ENCODE measurements at places on chromosomes 12 and 14.
A peak's percentile ranks its signal among the peaks of the same experiment; 100 is the strongest.

GRCh38 chr12:29676676-29677075, 107.1 kb downstream of the TMTC1 start:
- no peak for DNase-seq

- DNase-seq = peak; percentile 96
Observed at GRCh38 chr14:103057372-103058163, at the start of gene CDC42BPB. Gene CDC42BPB (minus strand): TSS chr14:103057549. CDS start chr14:103057173, 376 bp downstream.

GRCh38 chr12:107243341-107243740, 150.0 kb upstream of the CRY1 start:
- no peak for DNase-seq

GRCh38 chr14:91496790-91497189, 13.3 kb downstream of the PPP4R3A start:
- DNase-seq = no peak

GRCh38 chr14:68246074-68246785, 426.7 kb downstream of the RAD51B start:
- DNase-seq = no peak

DNA sequence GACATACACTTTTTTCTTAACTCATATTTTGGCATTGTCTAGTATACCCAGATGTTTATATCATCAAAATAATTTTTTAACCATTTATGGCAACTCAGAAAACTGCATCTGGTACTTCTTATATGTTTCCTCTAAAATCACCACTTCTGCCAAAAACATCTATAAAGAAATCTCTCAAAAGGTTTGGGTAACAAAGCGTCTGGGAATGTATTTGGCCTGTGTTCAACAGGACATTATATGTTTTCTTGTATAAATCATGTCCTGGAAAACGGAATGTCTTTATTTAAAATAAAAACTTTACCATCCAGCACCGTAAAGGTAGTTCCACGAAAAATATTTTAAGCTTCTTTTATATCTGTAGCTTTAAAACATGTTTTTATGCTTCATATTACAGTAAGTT, 36.1 kb upstream of the FBLN5 start:
- no peak for DNase-seq

DNA sequence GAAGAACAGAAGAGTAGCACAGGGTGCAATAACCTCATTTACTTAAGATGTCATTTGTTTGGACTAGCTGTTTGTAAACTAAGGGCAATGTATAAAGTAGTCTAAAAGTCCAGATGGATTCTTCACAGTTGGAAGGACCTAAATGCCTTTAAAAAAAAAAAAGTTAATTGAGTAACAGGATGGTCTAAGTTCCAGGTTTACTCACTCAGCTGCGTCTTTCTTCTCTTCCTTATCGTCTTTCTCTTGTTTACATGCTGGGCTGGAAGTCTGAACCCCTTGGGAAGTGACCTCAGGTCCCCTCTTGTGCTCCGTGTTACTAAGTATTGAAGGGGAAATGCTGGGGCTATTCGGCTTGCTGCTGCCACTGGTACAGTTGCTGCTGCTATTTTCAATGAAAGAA, 82.5 kb downstream of the SH2B3 start:
- DNase-seq = no peak

DNA sequence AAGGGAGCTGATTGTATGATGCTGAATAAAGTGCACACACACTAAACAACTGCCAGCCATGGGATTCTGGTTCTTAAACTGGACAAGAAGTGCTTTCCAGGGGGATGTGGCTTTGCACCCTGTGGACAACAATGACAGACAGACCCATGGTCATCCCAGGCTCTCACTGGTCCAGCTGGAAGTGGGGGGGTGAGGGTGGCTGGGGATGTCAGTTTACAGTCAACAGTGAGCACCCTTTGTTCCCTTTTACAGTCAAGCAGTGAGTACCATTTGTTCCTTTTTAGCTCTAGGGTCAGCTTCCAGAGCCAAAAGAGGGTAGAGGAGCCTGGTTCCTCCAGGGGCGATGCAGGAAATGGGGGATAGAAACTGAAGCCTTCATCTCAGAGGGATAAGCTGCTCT, 100.7 kb downstream of the SMOC1 start:
- DNase-seq = no peak

DNA sequence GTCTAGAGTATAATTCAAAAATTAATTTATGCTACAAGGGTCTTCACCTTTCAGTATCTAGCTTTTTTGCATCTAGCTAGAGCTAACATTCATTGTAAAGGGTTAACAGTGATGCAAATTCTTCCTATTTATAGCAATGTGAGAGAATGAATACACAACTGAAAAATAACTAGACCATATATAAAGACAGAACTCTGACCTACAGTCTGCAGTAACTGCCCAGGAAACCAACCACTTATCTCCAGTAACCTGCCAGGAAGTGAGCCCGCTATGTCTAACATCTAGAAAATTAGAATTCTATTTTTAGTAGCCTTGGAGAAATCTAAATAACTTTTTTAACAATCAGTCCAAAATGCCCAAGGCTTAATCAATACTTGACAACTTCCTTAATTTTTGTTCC, 1021.9 kb downstream of the LRFN5 start:
- no peak for DNase-seq

DNA sequence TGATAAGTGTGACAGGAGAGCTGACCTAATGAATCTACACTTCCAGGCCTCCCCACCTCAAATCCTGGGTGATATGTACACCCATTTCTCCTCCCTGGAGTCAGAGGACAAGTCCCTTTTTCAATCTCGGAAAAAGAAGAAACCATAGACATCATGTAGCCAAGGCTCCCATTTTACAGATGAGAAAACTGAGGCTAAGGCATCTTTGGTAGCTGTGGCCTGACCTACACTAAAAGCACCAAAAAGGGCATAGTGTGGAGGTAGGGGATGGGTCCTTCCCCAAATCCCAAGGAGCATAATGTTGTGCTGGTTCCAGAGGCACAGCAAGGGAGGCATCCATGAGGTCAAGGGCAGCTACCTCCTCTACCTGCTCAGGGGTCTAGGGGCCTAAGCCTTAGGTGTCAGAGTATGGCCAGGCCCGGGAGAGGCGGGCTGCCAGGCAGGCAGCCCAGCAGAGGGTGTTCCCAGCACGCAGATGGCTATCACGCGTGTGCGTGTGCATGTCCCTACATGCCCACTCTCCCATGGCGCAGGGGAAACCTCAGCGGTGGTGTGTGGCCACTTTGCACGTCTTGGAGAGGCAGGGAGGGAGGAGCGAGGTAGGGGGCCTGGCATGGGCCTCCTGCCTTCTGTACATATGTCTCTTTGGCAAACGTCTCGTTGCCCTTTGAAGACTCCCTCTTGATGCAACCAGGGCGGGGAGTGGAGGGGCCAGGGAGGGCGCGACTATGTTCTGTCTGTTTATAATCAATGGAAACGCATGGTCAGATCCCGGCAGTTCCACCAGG, 2.5 kb downstream of the PGF start:
- DNase-seq = no peak

GRCh38 chr12:12510141-12510540, 52.5 kb downstream of the DUSP16 start:
- DNase-seq = no peak

DNA sequence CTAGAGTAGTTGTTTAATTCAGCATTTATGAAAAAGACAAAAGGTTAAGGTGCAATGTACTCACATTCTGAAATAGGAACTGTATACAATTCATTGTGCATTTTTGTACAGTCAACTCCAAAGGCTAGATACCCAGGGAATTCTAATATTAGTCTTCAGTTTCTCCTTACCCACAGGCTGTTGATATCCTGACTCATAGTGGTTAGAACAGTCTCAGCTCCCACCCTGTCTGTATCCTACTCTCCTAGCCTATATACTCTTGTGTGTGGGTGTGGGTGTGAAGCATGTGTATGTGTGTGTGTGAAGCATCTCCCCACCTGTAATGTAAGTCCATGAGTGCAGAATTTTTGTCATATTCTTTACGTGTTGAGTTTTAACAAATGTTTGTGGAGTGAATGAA, 229.5 kb downstream of the NAV3 start:
- peak; percentile 50 for DNase-seq

GRCh38 chr12:58189030-58189429, 247.7 kb downstream of the ATP23 start:
- DNase-seq = no peak

- DNase-seq = no peak
Observed at GRCh38 chr12:131816495-131816894, 11.7 kb upstream of the MMP17 start.

GRCh38 chr12:63949902-63950301, 105.4 kb downstream of the SRGAP1 start:
- peak; percentile 86 for DNase-seq

DNA sequence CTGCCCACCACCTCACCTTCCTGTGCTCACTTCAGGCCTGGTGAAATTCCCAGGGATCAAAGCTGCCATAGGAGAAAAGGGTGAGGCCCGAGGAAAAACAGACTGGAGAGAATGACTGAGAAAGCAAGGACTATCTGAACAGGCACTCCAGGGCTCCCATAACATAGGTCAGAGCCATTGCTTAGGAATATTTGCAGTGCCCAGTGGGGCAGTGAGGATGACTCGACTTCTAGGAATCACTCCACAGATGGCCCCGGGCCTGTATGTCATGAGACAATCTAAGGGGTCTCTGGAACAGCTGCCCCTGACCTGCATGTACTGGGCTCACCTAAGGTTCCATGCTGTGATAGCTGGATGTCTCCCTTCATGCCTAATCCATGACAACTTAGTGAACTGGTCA, 51.6 kb downstream of the GPHB5 start:
- no peak for DNase-seq

GRCh38 chr12:120649442-120650232, 9.2 kb downstream of the CABP1 start:
- no peak for DNase-seq

GRCh38 chr12:28851781-28852180, 297.3 kb upstream of the FAR2 start:
- DNase-seq = no peak

DNA sequence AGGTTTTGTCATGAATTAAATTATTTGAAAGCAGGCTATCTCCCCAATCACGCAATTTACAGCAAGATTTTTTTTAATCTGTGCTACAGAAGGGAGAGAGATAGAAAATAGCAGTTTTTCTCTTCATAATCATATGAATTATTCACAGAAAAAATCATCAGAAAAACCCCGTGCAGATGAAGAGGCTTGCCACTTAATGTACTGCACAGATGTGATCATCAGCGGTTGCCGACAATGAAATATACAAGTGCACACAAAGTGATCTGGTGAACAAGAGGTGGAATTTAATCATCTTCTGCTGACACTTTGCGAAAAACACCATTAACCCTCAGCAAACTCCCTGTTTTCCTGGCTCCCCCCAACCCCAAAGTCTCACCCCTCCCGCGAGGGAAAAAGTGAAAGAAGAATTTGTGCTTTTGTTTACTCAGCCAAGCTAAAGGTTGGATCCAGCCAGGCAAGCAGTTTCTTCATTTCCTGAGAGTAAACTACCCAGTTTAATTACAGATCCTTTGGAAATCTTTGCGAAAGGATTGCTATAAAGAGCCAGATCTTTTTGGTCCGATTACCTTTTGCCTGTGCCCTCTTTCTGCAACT, 3.1 kb upstream of the LMO3 start:
- no peak for DNase-seq

DNA sequence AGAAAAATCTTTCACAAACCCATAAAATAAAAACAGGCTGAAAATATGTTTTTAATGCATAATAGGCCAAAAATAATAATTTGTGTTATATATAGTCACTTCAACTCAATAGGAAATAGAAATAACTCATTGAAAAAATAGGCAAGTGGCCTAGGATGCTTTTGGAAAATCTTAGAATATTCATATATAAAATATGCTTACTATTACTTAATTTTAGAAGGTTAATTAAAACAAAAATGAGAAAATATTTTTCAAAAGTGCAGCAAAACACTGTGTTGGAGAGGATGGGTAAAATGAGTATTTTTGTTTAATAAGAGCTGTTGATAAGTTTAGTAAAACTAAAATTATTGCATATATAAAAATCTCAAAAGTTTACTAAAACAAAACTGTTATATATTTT, 308.0 kb upstream of the ATXN7L3B start:
- DNase-seq = no peak

DNA sequence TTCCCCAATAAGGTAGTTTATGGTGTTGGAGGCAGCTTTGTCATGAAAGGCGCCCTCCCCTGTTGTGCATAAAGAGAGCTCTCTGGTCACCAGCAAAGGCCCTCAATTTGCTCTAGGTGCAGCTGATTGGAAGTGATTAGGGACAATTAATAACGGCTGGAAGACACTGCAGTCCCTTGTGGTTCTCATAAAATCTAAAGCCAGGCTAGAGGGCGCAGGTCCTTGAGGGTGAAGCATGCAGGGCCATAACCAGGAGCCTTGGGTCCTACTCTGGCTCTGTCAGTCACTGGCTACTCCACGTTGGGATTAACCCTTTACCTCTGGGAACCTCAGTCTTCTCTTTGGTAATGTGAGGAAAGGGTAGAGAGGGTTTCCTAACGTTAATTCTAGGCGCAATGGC, 1.9 kb downstream of the DAAM1 start:
- DNase-seq = peak; percentile 57

DNA sequence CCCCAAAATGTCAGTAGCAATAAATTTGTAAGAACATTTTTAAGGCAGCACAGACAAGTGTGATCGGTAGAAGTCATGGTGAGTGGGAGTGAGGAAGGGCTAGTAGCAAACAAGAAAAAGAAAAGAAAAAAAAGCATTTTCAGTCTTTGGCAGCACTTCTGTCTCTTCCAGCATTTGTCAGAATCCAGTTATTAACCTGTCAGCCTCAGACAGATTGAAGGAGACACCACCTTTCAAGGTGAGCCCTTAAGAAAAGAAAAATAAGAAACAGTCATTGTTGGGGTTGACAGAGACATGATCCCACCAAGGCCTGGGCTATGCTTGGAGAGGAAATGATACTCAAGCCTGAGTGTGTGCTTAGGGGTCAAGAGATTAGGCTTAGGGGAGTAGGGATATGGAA, 947.4 kb downstream of the NRXN3 start:
- DNase-seq = no peak

DNA sequence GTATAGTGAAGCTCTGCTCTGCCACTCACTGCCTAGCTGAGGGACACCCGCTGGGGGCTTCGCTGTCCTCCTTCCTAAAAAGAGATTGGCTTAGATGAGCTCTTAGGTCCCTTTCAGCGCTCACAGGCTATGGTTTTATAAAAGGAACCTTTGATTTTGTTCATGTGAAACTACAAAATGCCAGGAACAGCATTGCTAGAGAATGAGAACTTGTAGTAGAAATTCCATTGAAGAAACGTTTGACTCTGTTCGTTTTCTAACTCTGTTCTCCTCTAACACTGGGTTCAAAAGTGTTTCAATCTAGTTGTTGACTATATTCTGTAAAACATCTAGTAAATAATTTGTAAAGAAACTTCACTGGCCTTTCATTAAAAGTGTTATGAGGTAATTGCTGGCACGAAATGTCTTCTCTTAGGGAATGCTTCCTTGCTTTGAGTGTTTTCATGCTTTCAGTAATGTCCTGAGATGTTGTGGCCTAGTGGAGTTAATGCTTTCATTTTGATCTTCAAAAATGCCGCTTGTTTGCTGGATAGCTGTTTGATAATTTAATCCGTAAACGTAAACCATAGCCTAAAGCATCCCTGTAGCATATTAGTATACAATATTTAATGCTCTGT, 1.6 kb downstream of the MARK3 start:
- no peak for DNase-seq

- DNase-seq = no peak
Observed at GRCh38 chr14:70716958-70717357, 75.2 kb downstream of the TTC9 start.

- no peak for DNase-seq
Observed at GRCh38 chr14:43165651-43166050, 1341.4 kb downstream of the FSCB start.

All from cardiac muscle cell (in vitro differentiated cells and primary cell).